Germinal center (tissue), 1 donor: ENCODE measurements at places on chromosomes 4 and X.

DNA sequence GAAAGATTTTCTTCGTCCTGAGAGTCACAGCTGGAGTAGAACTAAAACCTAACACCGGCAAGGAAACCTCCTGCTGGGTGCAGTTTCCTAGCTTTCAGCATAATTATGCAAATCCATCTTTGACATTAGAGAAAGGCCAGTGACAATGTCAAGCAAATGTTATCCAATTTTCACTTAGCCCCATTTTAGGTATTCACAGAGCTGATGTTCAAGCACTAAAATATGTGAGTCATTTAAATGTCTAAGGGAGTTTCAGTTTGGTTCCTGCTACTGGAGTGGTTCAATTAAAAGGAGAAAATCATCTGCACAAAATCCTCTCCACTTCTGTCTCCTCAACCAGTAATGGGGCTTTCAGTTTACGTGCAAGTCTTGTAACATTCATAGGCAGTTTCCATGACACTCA, 37.1 kb upstream of the AMOT start:
- DNase-seq, result no peak

DNA sequence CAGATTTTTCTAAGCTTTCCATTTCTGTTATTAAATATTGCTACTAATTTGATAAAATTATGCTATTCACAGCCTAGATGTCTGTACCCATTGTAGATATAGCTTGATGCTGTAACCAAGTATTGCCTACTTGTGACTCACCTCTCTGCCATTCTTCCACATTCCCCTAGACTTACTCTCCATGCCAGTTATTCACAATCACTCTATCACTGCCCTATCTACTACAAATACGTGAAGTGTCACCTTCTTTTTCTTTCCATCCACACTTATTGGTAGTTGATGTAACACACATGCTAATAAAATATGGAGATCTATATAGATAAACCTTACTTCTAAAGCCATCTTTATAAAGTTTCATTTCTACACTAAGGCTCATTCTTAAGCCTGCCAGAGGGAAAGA, 179.4 kb upstream of the PACRGL start:
- DNase-seq, result no peak

DNA sequence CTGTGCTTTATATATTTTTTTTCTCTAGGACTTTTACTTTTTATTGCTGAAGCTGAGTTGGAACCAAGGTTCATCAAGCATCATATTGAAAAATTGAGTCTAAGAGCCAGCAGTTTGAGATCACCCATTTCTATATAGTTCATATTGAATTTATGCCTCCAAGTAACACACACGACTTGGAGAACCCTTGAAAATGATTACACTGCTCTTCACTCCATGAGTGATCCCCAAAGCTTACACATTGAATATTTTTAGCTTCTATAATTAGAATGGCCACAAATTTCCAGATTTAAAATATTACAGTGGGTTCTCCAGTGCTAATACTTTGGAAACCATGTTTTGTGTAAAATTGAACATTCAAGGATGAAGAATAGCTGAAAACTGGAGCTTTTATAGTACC, 144.4 kb upstream of the SLC4A4 start:
- no peak for DNase-seq

GRCh38 chrX:129678614-129679195, 23.9 kb upstream of the APLN start:
- no peak for DNase-seq

DNA sequence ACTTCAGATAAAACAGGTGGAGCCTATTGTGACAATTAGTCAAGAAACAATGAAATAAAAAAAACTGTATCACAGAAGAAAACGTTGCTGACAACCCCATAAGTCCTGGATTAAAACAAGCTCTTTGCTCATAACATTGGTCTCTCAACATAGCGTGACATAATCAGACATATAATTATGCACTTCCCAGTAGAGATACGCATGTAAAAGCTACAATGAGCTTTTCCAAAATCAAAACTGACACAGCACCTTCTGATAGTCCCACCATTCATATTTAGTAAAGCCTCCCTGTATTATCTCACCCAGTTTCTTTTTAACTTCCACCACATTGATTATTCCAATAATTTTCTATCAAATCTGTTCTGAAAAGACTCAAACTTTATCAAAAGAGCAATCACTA, 372.1 kb upstream of the SMIM31 start:
- no peak for DNase-seq

- no peak for DNase-seq
These were observed 1476.9 kb downstream of the ARAP2 start for GRCh38 chr4:34767407-34767806.

- no peak for DNase-seq
These were observed 245.7 kb downstream of the AR start for GRCh38 chrX:67789536-67789935.

GRCh38 chr4:82930848-82931755, 30.6 kb downstream of the THAP9 start:
- DNase-seq, result no peak

DNA sequence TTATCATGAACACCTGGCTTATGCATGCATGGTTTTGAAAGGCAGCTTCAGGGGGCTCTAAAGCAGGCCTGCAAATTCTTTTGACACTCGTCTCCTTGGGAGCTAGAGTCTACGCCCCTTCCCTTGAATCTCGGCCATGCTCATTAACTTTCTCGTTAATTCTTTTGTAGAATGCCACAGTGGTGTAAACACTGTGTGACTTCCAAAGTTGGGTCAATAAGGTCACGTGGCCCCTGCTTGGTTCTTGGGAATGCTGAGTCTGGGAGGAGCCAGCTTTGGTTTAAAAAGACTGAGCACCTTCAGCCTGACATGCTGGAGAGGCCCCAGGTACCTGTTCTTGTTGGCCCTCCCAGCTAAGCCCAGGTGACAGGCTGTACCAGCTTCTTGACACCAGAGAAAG, 228.4 kb downstream of the DHRSX start:
- no peak for DNase-seq

DNA sequence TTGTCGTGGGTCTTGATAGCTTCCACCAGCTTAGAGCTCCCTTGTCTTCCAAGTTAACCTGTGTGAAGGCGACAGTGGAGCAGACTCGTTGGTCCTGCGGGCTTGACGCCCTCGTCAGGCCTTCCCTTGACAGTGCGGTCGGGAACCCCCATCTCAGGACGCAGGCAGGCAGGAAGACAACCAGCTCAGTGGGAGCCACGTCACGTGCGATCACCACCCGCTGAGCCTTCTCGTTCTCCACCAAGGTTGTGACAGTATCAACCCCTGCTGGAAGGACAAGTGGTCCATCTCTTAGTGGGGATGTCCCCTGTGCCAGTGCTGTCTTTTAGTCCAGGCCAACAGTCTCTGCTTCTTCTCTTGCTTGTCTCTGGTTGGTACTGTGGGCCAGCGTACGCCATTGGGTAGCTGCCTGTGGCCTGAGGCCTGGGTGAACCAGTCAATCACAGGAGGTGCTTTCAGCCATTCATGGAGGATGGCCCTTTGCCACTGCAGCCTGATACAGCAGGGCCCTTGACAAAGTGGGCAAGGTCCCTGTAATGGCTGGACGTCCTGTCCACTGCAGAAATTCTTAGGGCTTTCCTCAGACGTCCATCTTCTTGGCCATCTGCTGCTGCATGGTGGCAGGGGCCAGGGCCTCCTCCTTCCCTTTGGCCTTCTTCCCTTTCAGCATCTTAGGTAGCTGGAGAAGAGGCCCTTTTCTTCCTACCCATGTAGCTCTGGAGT, 31.4 kb downstream of the RGS12 start:
- DNase-seq, result no peak

- DNase-seq, result no peak
These were observed 23.8 kb downstream of the STARD8 start for GRCh38 chrX:68671221-68671620.
